T-helper 17 cell (primary cell): ENCODE measurements at places on chromosomes 2 and 18. TPM values are rescaled to one million over a fixed set of nuclear protein-coding genes. Genes with fewer than 3 reads are reported as not detected.

DNA sequence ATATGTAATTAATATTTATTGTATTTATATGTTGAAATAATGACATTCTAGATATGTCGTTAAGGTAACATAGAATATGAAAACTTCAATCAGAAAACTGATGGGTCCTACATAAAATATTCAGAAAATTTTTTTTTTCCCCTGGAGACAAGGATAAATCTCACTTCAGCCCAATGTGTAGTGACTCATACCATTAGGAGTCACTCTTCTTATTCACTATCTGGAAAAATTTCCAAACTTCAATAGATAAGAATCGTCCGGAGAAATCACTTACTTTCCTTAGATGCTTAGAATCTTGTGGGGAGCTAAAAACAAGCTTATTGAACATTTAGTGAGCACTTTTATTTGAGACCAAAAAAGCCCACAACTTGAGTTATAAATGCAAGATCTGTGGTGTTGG, 4.6 kb downstream of the SERPINB13 start:
- DNase-seq, result no peak

Gene VWC2L
- total RNA-seq, result not detected

Gene SERPINB4
- total RNA-seq, result not detected

Gene KIF1A
- total RNA-seq, result 0.18 TPM
